HCT116 (cell line): ENCODE measurements at places on chromosomes 7 and 10.

- no peak for DNase-seq
Observed at GRCh38 chr7:142855114-142855743, 353 bp downstream of the EPHB6 start.

DNA sequence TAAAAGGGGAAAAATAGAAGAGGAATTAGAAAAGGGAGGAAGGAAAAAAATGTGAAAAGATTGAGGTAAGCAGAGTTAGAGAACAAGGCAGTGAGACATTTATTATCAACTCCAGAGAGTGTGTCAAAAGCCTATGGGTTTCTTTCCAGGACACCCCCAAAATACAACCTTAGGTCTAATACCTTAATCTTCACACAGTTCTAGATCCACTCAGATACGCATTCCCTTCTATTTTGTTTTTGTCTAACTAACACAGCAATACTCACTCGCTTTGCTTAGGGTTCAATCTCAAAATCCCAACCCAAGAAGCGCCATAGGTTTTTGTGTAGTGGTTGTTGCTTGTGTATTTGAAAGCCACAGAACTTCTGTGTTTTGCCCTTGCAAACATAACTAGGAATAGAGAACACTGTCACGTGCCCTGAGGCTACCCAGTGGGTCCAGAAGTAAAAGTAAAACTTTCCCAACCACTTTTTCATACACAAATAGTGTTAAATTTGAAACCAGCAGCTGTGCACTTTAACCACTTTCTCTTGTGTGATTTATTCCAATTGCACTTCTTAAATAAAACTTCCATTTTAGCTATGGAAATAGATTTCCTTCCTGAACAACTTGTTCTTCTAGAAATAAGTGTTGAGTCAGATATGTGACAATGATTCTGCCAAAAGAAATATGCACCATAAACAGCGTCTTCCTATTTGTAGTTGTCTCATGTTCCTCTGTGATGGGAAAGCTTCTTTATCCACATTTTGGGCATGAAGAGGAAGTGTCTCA, 414.7 kb upstream of the GHITM start:
- no peak for DNase-seq

GRCh38 chr7:133854739-133855138, 272.4 kb upstream of the LRGUK start:
- peak; percentile 8 for DNase-seq

DNA sequence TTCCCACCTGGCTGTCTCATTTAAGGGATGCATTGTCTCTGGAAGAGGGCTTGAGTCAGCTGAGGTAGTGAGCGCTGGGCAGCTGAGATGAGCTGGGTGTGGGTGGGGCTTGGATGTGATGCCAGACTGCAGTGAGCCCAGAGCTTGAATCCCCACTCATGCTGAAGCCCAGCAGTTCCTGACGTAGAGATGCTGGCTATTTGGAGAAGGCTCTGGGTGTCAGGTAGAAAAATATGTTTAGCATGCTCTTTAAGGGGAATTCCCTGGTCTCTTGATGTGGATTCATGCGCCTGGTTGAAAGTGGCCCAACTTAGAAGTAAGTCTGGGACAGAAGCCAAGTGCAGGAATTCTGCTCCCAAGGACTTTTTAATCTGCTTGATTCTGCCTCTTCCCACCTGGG, 241.5 kb upstream of the IGFBP3 start:
- DNase-seq = no peak

DNA sequence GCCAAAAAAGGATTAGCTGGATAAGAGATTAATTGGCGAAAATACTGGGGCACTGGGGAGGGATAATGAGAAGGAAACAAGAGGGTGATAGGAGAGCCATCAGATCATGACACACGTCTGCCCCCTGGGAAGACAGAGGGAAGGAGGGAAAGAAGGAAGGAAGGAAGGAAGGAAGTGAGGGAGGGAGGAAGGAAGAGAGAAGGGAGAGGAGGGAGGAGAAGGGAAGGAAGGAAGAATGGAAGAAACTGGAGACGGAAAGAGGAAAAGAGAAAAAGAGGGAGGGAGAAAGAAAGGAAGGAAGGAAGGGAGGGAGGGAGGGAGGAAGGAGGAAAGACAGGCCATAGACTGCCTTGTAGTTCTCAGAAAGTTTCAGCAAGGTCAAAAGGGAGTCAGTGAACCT, 37.8 kb upstream of the WAC start:
- no peak for DNase-seq

GRCh38 chr10:117830787-117831212, 215.9 kb downstream of the RAB11FIP2 start:
- no peak for DNase-seq

- no peak for DNase-seq
Observed at GRCh38 chr10:120609006-120609405, 152.0 kb downstream of the PLPP4 start.

- DNase-seq = no peak
Observed at GRCh38 chr10:77827366-77827765, 99.2 kb downstream of the DLG5 start.

- DNase-seq = peak; percentile 78
Observed at GRCh38 chr7:80918909-80919721, at the start of gene SEMA3C. SEMA3C (minus strand) TSS chr7:80919051; CDS start chr7:80916781, 2,270 bp downstream.

- no peak for DNase-seq
Observed at GRCh38 chr10:88190123-88190522, 326.7 kb downstream of the PTEN start.

DNA sequence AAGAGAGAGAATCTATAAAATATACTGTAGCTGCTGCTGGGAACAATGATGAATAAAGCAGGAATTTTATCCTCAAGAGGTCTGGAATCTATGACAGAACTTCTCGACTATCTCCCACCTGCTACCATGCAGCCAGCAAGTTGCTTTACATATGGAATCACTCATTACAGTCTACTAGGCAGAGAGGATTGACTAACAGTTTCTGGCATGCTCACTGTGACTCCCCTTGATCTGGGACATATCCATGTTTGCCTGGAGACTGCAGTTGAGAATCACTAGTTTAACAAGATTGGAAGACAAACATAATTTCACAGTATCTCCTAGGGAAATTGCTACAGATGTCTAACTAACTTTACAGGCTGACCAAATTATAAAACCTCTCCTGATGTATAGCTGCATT, 13.3 kb downstream of the GPR37 start:
- no peak for DNase-seq

GRCh38 chr7:25572423-25572822, 344.1 kb upstream of the NPVF start:
- no peak for DNase-seq

DNA sequence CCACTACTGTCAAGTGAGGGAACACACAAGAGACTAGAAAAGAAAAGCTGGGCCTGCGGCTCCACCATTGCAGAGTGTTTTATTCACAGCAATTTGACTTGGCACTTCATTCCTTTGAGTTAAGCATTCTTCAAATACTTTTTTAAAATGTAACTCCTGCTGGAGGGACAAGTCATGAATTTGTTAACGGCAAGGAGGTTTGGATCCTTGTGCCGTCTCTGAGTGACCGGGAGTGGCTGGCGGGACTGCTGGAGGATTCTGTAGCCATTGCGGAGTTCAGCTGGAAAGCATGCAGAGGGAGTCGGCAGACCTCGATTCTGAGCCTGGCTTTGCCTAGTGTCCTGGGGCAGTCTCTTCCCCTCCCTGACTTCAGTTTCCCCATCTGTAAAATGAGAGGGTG, 9.8 kb downstream of the HSPA12A start:
- DNase-seq = no peak

- DNase-seq = no peak
Observed at GRCh38 chr7:101546308-101546936, 82.7 kb downstream of the MYL10 start.

DNA sequence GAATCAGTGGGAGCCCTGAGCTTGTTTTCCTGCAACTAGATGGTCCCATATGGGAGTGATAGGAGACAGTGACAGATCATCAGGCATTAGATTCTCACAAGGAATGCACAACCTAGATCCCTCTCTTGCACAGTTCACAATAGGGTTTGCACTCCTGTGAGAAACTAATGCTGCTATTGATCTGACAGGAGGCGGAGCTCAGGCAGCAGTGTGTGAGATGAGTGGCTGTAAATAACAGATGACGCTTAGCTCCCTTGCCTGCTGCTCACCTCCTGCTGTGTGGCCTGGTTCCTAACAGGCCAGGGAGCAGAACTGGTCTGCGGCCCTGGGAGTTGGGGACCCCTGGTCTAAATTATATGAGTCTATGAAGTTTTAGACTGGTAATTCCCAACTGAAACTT, 3.9 kb downstream of the MIOS start:
- DNase-seq = no peak

DNA sequence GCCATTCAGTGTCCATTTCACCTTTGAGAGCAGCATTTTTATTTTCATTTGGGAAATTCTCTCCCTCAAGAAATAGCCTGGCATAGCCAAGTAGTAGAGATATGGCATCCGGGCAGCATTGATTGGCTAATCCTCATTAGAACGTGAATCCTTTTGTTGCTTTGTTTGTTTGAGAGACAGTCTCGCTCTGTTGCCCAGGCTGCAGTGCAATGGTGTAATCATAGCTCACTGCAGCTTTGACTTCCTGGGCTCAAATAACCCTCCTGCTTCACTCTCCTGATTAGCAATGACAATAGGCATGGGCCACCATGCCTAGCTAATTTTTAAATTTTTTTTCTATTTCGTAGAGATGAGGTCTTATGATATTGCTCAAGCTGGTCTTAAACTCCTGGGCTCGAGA, 1174.9 kb upstream of the AUTS2 start:
- DNase-seq = no peak

GRCh38 chr10:132549371-132549770, 11.8 kb downstream of the INPP5A start:
- DNase-seq = no peak

DNA sequence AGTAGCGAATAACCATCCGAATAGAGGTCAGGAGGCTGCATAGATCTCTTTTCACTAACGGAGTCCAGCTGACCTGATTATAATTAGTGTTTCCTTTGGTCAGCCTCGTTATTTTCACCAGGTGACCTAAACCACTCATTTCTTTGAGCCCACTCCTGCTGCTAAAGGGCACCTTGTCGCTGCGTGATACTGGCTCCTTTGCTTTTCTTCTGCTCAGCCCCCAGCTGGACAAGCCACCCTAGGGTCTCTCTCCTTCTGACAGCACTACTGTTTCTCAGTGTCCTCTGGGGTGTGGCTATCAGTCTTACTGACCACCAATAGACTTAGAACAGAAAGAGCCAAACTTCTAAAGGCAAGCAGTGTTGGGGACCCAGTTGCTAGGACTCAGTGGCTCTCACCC, 2.7 kb upstream of the IGFBP3 start:
- DNase-seq = no peak

DNA sequence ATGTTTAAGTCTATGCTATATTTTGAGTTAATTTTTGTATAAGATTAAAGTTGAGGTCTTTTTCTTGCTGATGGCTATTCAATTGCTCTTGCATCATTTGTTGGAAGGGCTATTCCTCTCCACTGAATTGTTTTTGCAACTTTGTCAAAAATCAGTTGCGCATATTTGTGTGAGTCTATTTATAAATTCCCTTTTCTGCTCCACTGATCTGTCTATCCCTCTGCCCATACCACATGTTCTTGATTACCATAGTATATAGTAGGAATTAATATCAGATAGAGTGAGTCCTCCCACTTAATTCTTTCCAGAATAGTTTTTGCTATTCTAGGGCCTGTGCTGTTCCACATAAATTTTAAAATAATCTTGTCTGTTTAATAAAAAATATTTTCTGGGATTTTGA, 152.4 kb upstream of the ADCY1 start:
- no peak for DNase-seq

DNA sequence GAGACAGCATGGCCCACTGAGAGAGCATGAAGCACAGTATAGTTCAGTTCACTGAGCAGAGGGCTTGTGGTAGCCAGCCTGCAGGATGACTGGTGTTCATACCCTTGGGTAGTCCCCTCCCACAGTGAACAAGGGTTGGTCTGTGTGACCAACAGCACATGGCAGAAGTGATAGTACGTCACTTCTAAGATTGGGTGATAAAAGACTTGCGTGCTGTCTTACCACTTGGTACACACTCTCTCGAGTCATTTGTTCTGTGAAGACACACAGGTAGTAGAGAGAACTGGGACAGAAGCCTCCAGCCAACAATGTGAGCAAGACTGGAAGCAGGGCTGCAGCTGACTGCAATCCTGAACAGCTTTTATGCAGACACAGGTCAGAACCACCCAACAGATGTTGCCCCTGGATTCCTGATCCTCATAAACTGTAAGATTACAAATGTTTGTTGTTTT, 14.6 kb downstream of the EPC1 start:
- no peak for DNase-seq

GRCh38 chr7:20958572-20958971, 171.9 kb upstream of the SP8 start:
- no peak for DNase-seq

DNA sequence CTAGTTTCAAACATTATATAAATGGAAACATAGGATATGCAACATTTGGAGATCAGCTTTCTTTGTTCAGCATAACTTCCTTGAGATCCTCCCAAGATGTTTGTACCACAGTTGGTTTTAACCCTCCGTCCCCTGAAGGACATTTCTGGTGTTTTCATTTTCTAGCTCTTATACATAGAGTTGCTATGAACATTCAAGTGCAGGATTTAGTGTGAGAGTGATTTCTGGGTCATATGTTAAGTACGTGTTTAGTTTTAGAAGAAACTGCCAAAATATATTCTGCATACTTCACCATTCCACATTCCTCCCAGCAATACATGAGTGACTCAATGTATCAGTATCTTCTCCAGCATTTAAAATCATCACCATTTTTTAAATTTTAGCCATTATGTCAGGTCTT, 588.7 kb upstream of the PFKP start:
- DNase-seq = no peak

GRCh38 chr7:123410273-123410904, 124.0 kb downstream of the IQUB start:
- DNase-seq = no peak

GRCh38 chr7:98985945-98986344, 107.6 kb downstream of the TRRAP start:
- no peak for DNase-seq

- DNase-seq = no peak
Observed at GRCh38 chr10:3009341-3009740, 58.0 kb upstream of the PFKP start.

GRCh38 chr7:126760914-126761577, 491.7 kb downstream of the GRM8 start:
- no peak for DNase-seq

DNA sequence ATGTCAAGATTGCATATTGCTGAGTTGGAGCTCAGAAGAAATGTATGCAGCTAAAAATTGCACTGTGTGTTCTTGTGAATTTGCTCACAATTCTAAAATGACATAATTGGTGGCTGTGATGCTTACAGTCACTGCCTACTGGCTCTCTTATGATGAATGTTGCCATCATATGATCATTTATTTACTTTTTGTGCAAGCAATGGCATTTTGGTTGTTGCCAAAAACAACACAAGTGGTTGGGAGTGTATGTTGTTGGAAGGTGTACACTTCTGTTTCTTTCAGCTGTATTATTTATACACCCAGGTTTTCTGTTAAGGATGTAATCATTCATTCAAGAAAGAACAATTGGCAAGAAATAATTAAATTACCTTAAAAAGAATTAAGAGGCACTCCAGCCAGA, 28.9 kb downstream of the PON1 start:
- no peak for DNase-seq

DNA sequence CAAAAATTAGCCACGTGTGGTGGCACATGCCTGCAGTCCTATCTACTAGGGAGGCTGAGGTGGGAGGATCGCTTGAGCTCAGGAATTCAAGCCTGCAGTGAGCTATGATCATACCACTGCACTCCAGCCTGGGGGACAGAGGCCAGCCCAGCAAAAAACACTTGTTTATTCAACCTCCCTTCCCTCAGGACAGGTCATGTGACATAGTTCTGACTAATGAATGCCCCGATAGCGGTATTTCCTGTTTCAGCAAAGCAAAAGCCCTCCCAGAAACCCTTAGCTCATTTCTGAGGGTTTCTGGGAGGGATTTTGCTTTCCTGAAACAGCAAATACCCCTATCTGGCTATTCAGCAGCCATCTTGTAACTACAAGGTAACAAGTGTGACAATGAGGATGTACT, 157.1 kb downstream of the GATA3 start:
- DNase-seq = no peak
